Smooth muscle cell of bladder (primary cell): ENCODE measurements at places on chromosomes 3 and 15. TPM values are rescaled to one million over a fixed set of nuclear protein-coding genes. Genes with fewer than 3 reads are reported as not detected.

Gene STAB1
- total RNA-seq, result 0.57 and 4.5 TPM in 2 replicates

Gene PTH1R
- total RNA-seq, result under 0.01 and 0.28 TPM in 2 replicates

Gene CYP1A1
- 0.09 and 0.71 TPM in 2 replicates for total RNA-seq

Gene PLOD2
- 239 and 311 TPM in 2 replicates for total RNA-seq

Gene DUOXA2
- not detected in 2 replicates for total RNA-seq

Gene ISLR2
- under 0.01 and 0.28 TPM in 2 replicates for total RNA-seq

Gene OR5K4
- not detected in 2 replicates for total RNA-seq
